ENCODE measurements at places on chromosomes 13 and 19. TPM values are rescaled to one million over a fixed set of nuclear protein-coding genes. Genes with fewer than 3 reads are reported as not detected.

DNA sequence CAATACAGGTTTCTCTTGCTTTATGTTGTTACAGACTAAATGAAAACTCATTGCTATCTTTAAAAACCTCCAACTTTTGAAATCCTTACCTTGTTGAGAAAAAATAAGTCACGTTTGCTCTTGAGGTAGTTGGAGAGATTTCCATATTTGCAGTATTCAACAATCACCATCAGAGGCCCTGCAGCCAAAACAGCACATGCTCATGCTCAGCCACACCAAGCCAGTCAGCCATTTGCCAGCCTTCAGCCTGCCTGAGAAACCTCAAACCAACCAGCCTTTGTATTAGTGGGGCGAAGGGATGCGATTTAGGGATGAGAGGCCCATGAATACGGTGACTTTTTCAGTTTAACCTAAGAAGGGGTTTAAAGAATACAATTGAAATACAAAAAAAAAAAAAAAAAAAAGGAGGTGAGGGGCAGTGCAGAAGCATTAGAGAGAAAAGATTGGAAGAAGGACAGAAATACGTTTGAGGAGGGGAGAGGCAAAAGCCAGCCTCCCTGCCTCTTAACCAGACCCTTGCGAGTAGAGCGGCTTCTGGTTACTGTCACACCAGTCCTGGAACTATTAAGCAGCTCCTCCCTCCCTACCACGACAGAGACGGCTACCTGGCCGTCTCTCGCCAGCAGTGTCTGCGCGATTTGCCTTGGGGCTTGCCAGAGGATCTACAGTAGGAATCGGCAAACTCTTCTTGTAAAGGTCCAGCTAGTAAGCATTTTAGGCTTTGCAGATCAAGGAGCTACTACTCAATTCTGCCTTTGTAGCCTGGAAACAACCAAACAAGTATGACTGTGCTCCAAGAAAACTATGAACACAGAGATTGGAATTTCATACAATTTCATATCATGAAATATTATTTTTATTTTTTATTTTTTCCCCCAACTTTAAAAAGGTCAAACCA is 167.3 kb downstream of the FLT1 start:
- no peak for ATAC-seq

- ATAC-seq: peak; percentile 87
Observed at GRCh38 chr13:49657241-49657641, 28.9 kb downstream of the ARL11 start.

DNA sequence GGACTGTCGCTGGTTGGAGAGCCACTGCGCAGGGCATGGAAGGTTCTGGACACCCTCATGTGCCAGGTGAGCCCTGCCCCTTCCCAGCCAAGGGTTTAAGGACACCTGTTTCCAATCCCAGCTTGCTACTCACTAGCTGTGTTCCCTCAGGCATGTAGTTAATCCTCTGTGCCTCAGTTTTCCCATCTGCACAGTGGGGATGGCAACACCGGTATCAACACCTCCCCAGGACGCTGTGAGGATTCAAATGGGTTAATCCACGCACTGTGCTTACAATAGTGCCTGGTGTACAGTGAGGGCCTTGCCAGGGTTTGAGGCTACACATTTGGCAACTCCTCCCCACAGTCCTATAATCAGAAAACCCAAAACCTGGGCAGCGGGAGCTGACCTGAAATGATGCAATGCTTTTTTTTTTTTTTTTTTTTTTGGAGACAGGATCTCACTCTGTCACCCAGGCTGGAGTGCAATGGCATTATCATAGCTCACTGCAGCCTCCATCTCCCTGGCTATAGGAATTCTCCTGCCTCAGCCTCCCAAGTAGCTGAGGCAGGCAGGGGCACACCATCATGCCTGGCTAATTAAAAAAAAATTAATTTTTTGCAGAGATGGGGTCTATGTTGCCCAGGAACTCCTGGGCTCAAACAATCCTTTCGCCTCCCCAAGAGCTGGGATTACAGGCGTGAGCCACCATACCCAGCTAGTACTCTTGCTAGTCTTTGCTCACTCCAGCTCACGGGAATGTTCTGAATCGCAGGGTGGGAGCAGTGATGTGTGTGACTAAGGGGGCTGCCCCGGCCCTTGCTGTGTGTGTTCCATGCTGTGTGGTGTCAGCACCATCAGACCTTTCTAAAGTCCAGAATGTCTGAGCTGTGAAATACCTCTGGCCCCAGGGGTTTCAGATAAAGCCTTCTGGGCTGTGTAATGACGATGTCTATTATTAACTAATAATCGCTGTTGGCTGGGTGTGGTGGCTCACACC is 2.3 kb downstream of the ACP4 start:
- ATAC-seq: no peak

The CYP4F2 gene
- total RNA-seq: not detected

DNA sequence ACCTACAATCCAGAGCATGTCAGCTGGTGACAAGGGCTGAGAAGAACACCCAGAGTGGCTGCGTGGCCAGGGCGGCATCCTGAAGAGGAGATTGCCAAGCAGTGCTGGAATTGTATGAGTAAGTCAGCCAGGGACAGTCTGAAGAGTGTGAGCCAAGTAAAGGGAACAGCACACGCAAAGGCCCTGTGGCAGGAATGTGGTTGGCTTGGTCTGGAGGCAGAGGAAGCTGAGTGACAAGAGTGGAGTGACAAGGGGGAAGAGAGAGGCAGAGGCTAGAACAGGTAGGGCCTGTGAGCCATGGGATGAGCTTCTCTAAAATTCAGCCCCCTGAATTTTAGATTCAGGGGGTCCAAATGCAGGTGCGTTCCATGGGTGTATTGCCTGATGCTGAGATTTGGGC is 53.7 kb upstream of the UQCRFS1 start:
- ATAC-seq: no peak

The ATP4A gene
- total RNA-seq: not detected

GRCh38 chr19:16898361-16899015 is 9.7 kb downstream of the F2RL3 start:
- ATAC-seq: no peak

The RFXAP gene
- 2.6 TPM for total RNA-seq

The COG6 gene
- 21.8 TPM for total RNA-seq

GRCh38 chr19:10339380-10339960 is at the start of gene ICAM3:
Gene ICAM3, minus strand, starts transcription at chr19:10339624. Its CDS starts 10 bp downstream, at chr19:10339614.
- peak; percentile 15 for ATAC-seq

DNA sequence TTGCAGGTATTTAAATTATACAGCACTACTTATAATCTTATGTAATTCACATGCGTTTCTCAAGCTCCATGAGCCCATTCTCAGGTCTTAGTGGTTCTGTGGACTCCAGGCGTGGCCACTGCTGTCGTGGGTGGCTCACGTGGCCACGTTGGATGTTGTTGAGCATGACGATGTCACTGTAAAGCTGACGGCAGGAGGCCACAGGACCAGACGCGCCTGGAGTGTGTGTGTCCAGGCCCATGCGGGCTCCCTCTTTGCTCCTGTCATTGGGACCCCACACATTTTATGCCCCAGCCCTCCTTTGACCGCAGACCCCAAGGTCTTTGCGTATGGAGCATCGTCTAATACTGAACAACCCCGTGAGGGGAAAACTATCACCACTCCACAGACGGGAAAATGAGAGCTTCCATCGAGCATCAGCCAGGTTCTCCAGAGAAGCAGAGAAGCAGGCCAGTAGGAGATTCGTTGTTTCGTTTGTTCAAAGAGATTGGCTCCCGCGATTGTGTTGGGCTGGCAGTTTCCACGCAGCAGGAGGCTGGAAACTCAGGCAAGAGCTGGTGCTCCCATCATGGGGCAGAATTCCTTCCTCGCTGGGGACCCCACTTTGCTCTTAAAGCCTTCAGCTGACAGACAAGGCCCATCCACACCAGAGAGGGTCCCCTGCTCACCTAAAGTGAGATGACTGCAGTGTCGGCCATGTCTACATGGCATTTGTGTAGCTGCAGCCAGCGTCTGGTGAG is 129.3 kb upstream of the SPACA7 start:
- ATAC-seq: no peak

Data from esophagus mucosa (tissue), 1 donor.